Activated CD4-positive, alpha-beta T cell treated with anti-CD3 and anti-CD28 coated beads, Interleukin-2, amount 50 U/mL, for 48 hours (primary cell): ENCODE measurements at places on chromosomes 2 and 18.

GRCh38 chr18:36650906-36651305 lies 177.9 kb downstream of the TPGS2 start:
- DNase-seq: no peak

DNA sequence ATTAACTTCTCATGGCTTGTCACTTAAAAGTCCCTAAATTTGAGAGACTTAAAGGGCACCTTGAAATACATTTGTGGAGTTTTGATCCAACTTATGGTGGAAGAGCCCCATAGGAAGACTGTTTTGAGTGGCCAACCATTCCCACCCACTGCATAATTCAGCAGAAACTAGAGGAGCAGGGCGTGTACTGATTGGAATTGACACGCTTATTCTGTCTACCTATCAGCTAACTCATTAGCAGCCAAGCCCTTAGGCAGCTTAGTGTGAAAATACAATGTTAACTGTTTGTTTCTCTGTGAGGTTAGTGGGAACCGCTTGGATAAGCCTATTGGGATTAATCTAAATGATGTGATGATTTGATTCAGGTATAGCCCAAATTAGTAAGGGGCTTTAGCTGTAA lies 6.4 kb downstream of the LGALSL start:
- DNase-seq: no peak

GRCh38 chr18:8045884-8046281 lies 478.8 kb downstream of the PTPRM start:
- DNase-seq: peak; percentile 43

GRCh38 chr2:188746727-188747126 lies 227.4 kb upstream of the COL3A1 start:
- DNase-seq: no peak
